Thyroid gland (tissue), 4 donors: ENCODE measurements at places on chromosomes 7 and 10. TPM values are rescaled to one million over a fixed set of nuclear protein-coding genes. Genes with fewer than 3 reads are reported as not detected.

Gene PDK4
- 115 TPM for total RNA-seq

GRCh38 chr7:1671594-1672451 lies 1.7 kb downstream of the ELFN1 start:
- peaks cover 16% of the 10 kb centered on the region for H3K4me1 ChIP-seq
- H3K4me3 ChIP-seq: no peak overlapping the region
- H3K27me3 ChIP-seq: peaks cover 15% of the 10 kb centered on the region
- no peak overlapping the region for H3K27ac ChIP-seq
- H3K36me3 ChIP-seq: no peaks in the 10 kb centered on the region
- no peak for DNase-seq

GRCh38 chr10:70760271-70760787 lies 24.8 kb downstream of the TBATA start:
- H3K4me3 ChIP-seq: no peak overlapping the region
- no peak for DNase-seq
- no peaks in the 10 kb centered on the region for H3K36me3 ChIP-seq
- no peaks in the 10 kb centered on the region for H3K27me3 ChIP-seq
- H3K27ac ChIP-seq: no peak overlapping the region

- peaks cover 3% of the 10 kb centered on the region for H3K4me1 ChIP-seq
- H3K36me3 ChIP-seq: no peaks in the 10 kb centered on the region
- H3K27me3 ChIP-seq: no peaks in the 10 kb centered on the region
- peak; percentile 56 for DNase-seq
- peak overlapping the region; percentile 9 for H3K4me3 ChIP-seq
Measured at GRCh38 chr7:27661811-27662489, 733 bp downstream of the HIBADH start.

Gene SRRM3
- 1.5 TPM for total RNA-seq

Gene PTF1A
- total RNA-seq: not detected

Gene TMEM184A
- total RNA-seq: 0.44 TPM

- DNase-seq: no peak
- no peak overlapping the region for H3K27ac ChIP-seq
- H3K4me1 ChIP-seq: no peaks in the 10 kb centered on the region
- no peak overlapping the region for H3K4me3 ChIP-seq
Measured at GRCh38 chr7:159136442-159136841, 8.2 kb downstream of the VIPR2 start.

DNA sequence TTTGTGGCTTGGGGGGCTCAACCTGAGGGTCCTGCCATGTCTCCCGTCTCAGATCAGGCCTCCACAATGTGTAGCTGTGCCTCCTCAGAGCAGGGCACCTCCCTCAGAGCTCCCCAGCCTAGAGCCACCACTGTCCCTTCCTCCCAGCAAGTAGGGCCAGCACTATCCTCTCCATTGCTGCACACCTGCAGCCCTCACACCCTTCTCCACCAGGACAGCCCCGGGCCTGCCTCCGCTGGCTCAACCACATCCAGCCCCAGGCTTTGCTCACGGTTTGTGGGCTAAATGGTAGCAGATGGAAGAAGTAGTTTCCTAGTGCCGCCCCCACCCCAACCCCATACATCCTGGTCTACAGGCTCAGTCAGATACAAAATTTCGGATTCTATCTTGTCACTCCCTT lies 10.1 kb downstream of the NFKB2 start:
- no peak overlapping the region for H3K4me3 ChIP-seq
- peaks cover 4% of the 10 kb centered on the region for H3K4me1 ChIP-seq
- H3K27ac ChIP-seq: no peak overlapping the region

Gene CACNB2
- 2.3 TPM for total RNA-seq

DNA sequence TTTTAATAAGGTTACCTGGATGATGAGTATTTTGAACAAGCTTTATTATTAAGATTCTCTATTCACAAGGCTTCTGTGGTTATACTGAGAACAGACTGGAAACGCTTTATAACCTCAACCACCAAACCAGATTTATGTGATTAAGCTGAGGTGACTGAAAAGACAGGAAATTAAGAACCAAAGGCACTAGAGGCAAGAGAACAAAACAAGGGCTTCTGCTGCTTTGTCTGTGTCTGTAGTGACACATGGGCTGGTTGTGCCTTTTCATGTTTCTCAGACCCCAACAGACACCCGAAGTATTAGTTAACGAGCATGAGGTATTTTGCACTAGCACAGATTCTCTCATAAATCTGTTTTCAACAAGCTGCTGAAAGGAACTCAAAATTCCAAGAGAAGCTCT lies 64.4 kb downstream of the RAPGEF5 start:
- no peak for DNase-seq
- no peak overlapping the region for H3K27ac ChIP-seq
- no peaks in the 10 kb centered on the region for H3K27me3 ChIP-seq
- H3K4me3 ChIP-seq: no peak overlapping the region
- no peaks in the 10 kb centered on the region for H3K36me3 ChIP-seq

GRCh38 chr10:126133906-126134656 lies 237.7 kb downstream of the FANK1 start:
- H3K4me1 ChIP-seq: no peaks in the 10 kb centered on the region
- no peak overlapping the region for H3K27ac ChIP-seq
- no peaks in the 10 kb centered on the region for H3K27me3 ChIP-seq
- no peak overlapping the region for H3K4me3 ChIP-seq
- H3K36me3 ChIP-seq: no peaks in the 10 kb centered on the region
- no peak for DNase-seq

- peak; percentile 26 for DNase-seq
- no peaks in the 10 kb centered on the region for H3K36me3 ChIP-seq
- no peak overlapping the region for H3K27ac ChIP-seq
- H3K27me3 ChIP-seq: no peaks in the 10 kb centered on the region
Measured at GRCh38 chr7:32937344-32938174, 19.7 kb upstream of the FKBP9 start.

Gene KMT2C
- total RNA-seq: 77.4 TPM

Gene TMEM229A
- total RNA-seq: not detected

DNA sequence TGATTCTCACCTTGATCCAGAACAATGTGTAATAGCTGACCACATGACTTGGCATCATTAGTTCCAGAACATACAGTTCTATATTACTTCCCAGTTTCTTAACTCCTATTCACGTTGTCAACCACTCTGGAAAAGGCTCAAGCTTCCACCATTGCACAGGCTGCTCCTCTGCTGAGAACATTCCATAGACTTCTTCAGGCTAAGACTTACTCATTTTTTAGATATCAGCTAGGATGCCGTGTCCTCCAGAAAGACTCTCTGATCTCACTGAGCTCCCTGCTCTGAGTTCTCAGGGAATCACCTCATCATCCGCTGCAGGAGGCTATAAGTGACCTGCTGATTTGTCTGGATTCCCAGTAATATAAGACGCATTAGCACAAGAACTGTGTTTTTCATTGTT lies 73.1 kb downstream of the HTR7 start:
- H3K27me3 ChIP-seq: no peaks in the 10 kb centered on the region
- no peaks in the 10 kb centered on the region for H3K4me1 ChIP-seq
- DNase-seq: no peak
- no peak overlapping the region for H3K4me3 ChIP-seq

GRCh38 chr10:82982110-82982608 lies 1107.2 kb downstream of the NRG3 start:
- no peak overlapping the region for H3K27ac ChIP-seq
- no peaks in the 10 kb centered on the region for H3K4me1 ChIP-seq
- DNase-seq: no peak
- H3K4me3 ChIP-seq: no peak overlapping the region
- H3K36me3 ChIP-seq: no peaks in the 10 kb centered on the region

GRCh38 chr7:44962483-44963251 lies 16.1 kb downstream of the MYO1G start:
- peak; percentile 57 for DNase-seq
- no peak overlapping the region for H3K4me3 ChIP-seq
- H3K4me1 ChIP-seq: peaks cover 25% of the 10 kb centered on the region
- H3K27me3 ChIP-seq: no peaks in the 10 kb centered on the region
- no peaks in the 10 kb centered on the region for H3K36me3 ChIP-seq

GRCh38 chr7:116792813-116793212 lies 69.6 kb upstream of the CAPZA2 start:
- peaks cover 7% of the 10 kb centered on the region for H3K4me1 ChIP-seq
- no peak for DNase-seq
- no peak overlapping the region for H3K27ac ChIP-seq
- no peaks in the 10 kb centered on the region for H3K36me3 ChIP-seq
- H3K4me3 ChIP-seq: no peak overlapping the region

- no peaks in the 10 kb centered on the region for H3K27me3 ChIP-seq
- no peak overlapping the region for H3K27ac ChIP-seq
- H3K4me1 ChIP-seq: no peaks in the 10 kb centered on the region
- DNase-seq: no peak
- no peak overlapping the region for H3K4me3 ChIP-seq
Measured at GRCh38 chr7:153002572-153002971, 243.0 kb downstream of the ACTR3B start.

GRCh38 chr7:113519472-113519871 lies 399.3 kb downstream of the PPP1R3A start:
- no peaks in the 10 kb centered on the region for H3K36me3 ChIP-seq
- no peaks in the 10 kb centered on the region for H3K4me1 ChIP-seq
- no peak overlapping the region for H3K4me3 ChIP-seq
- H3K27ac ChIP-seq: no peak overlapping the region
- DNase-seq: no peak
- no peaks in the 10 kb centered on the region for H3K27me3 ChIP-seq

DNA sequence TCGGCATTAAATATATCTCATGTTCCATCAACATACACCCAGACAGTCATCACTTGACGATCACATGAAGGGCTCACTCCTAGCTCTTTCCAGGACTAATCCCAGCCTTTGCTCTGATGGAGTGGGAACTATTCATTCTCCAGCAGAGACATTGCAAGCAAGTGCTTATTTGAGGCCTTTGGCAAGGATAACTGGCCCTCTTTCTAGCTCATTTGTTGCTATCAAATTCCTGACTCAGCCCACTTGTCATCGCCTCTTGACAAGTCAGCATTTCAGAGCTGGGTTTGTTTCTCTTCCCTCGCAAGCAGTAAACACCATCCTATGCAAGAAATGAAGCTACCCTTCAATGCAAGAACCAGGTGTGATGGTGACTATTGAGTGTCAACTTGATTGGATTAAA lies 1165.7 kb upstream of the AUTS2 start:
- DNase-seq: no peak
- no peak overlapping the region for H3K27ac ChIP-seq
- H3K4me3 ChIP-seq: no peak overlapping the region
- no peaks in the 10 kb centered on the region for H3K4me1 ChIP-seq

DNA sequence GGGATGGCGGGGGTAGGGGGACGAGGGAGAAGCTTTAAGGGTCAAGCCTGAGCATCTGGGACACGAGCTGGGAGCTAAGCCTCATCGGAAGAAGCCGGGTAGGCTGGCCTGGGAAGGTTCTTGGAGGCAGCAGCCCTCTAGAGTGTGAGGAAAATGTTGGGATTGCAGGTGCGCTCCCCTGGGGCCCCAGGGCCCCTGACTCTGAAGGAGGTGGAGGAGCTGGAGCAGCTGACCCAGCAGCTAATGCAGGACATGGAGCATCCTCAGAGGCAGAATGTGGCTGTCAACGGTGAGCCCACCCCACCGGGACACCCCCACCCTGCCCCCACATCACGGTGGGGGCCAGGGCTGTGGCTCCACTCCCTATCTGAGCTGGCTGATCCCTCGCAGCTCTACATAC lies 6.9 kb downstream of the ZYX start:
- H3K27me3 ChIP-seq: no peaks in the 10 kb centered on the region
- peaks cover 26% of the 10 kb centered on the region for H3K4me1 ChIP-seq
- H3K4me3 ChIP-seq: no peak overlapping the region
- no peak for DNase-seq
- peaks cover 14% of the 10 kb centered on the region for H3K36me3 ChIP-seq
- no peak overlapping the region for H3K27ac ChIP-seq

GRCh38 chr10:31072451-31072850 lies 40.8 kb upstream of the ZNF438 start:
- H3K4me3 ChIP-seq: no peak overlapping the region
- H3K27me3 ChIP-seq: no peaks in the 10 kb centered on the region
- no peak for DNase-seq
- H3K27ac ChIP-seq: no peak overlapping the region
- peaks cover 26% of the 10 kb centered on the region for H3K4me1 ChIP-seq
- no peaks in the 10 kb centered on the region for H3K36me3 ChIP-seq

Gene RET
- total RNA-seq: 2.1 TPM

DNA sequence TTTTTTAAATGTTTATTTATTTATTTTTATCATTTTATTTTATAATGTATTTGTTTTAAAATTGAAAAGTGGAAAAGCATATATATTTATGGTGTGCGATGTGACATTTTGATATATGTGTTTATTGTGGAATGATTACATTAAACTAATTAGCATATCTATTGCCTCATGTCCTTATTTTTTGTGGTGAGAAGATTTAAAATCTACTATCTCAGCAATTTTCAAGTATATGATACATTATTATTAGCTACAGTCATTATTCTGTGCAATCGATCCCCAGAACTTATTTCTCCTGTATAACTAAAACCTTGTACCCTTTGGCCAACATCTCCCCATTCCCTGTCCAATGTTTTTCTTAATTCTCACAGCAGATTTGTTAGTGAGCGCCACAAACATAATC lies 115.6 kb upstream of the SHH start:
- no peaks in the 10 kb centered on the region for H3K27me3 ChIP-seq
- no peaks in the 10 kb centered on the region for H3K4me1 ChIP-seq
- no peaks in the 10 kb centered on the region for H3K36me3 ChIP-seq
- H3K27ac ChIP-seq: no peak overlapping the region

- no peak for DNase-seq
- no peaks in the 10 kb centered on the region for H3K36me3 ChIP-seq
- H3K4me3 ChIP-seq: no peak overlapping the region
- H3K27ac ChIP-seq: no peak overlapping the region
Measured at GRCh38 chr10:113442336-113442735, 110.5 kb upstream of the HABP2 start.

DNA sequence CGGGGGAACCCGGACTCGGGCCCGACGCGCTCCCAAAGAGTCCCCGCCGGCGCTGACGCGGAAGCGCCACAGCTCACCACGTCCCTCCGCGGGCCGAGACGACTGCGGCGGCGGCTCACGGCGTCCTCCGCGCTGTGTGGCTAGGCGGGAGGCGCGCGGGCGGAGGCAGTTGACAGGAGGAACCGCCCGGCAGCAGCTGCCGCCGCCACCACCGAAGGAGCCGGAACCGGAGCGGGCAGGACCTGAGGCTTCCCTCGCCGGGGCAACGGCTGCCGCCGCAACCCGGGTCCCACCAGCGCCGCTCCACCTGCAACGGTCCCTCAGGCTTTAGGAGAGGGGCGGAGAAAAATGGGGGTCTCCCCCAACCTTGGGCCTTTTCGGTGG lies 334 bp downstream of the ZNF800 start:
- H3K4me1 ChIP-seq: peaks cover 6% of the 10 kb centered on the region
- H3K36me3 ChIP-seq: no peaks in the 10 kb centered on the region
- peak; percentile 54 for DNase-seq
- H3K27me3 ChIP-seq: no peaks in the 10 kb centered on the region

- H3K27ac ChIP-seq: no peak overlapping the region
- H3K36me3 ChIP-seq: no peaks in the 10 kb centered on the region
- no peak for DNase-seq
- H3K4me1 ChIP-seq: peaks cover 14% of the 10 kb centered on the region
- no peak overlapping the region for H3K4me3 ChIP-seq
- H3K27me3 ChIP-seq: no peaks in the 10 kb centered on the region
Measured at GRCh38 chr10:69466689-69467088, 15.4 kb downstream of the TSPAN15 start.

Gene STEAP1B
- 0.40 TPM for total RNA-seq

Gene CNPY1
- total RNA-seq: not detected
